ENCODE measurements at places on chromosomes 2 and 18.

- DNase-seq = no peak
These were observed 197.8 kb upstream of the MEIS1 start for GRCh38 chr2:66236816-66237802.

GRCh38 chr2:74179063-74179865 lies 585 bp upstream of the MOB1A start:
- no peak for DNase-seq

DNA sequence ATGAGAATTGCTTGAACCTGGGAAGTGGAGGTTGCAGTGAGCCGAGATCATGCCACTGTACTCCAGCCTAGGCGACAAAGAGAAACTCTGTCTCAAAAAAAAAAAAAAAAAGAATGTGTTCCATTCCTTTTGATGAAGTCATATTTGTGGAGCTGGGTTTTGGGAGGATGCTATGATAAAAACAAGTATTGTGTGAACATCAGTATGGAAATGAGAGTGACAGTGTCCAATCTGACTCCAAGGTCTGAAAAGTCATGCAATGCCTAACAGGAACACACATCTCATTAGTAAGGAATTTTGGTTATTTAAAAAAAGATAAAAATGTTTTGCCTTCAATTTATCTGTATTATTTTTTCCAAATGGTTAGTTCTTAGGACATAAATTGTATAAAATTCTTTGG lies 11.8 kb downstream of the GCFC2 start:
- no peak for DNase-seq

DNA sequence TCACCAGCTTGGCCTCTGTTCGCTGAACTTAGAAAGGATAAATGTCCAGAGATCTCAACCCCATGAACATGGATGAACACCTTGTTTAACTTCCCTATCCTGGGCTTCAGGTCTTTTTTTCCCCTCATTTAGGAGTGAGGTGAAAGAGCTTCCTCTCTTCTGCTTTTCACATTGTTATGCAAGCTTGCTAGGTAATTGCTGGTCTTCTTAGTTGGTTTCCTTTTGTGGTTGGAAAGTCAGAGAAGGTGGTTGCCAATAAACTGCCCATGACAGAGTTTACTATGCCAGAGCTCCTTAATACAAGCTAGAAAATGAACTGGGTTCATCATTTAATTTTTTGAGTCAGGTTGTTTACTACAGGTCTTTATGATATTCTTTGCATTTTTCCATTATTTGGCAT lies 16.6 kb downstream of the SLC9A4 start:
- DNase-seq = no peak

- DNase-seq = peak; percentile 75
These were observed 1.4 kb downstream of the FAM171B start for GRCh38 chr2:186695081-186695756.

GRCh38 chr2:62071760-62072680 lies 123.9 kb upstream of the B3GNT2 start:
- no peak for DNase-seq

GRCh38 chr2:85327160-85327821 lies 498 bp downstream of the TGOLN2 start:
- no peak for DNase-seq

DNA sequence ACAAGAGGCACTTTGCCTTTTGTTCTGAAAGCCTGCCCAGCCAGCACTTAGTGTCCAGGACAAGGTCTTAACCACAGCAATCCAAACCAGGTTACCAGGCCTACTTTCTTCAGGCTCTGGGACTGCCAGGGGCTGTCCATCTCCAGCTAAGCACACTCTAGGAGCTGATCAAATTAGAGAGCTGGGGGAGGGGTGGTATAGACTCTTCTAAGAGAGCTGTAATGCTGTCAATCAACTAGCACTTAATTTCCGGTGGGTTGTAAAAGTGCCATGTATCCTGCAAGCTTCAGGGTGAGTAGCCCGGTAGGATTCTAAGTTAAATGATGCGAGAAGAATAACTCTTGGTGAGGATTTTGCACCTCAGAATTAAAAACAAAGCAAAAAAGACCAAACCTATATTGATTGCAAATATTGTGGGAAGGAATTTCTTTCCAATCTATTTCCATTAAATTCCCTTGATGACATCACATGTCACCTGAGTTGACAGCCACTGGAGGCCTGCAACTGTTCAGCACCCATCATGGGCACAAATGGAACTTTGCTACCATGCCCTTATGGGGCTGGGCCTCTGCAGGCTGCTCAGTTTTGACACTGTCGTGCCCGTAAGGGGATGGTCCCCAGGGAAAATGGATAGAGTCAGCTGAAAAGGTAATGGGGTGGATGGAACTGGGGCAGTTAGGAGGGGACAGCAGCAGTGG lies 8.7 kb upstream of the COX7A2L start:
- DNase-seq = peak; percentile 64

- DNase-seq = no peak
These were observed 29.4 kb downstream of the HADHB start for GRCh38 chr2:26274058-26274613.

DNA sequence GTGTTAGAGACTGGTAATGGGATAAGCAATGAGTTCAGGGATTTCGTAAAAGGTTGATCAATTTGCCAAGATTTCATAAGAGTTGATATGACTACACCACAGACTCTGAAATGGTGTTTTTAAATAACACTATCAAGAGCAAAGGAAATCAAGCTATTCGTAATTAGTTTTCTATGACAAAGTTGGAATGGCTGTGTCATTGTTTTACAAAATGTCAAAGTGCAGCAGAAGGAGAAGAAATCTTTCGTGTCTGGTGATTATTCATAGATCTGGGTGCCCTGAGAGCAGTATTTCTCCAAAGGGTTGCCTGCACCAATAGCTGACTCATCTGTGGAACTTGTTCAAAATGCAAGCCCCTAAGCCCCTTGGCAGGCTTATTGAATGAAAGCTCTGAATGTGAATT lies 70.1 kb downstream of the NABP1 start:
- DNase-seq = no peak

GRCh38 chr2:182345384-182345783 lies 81.5 kb downstream of the PDE1A start:
- no peak for DNase-seq

- DNase-seq = no peak
These were observed 30.3 kb upstream of the CATIP start for GRCh38 chr2:218326315-218326714.

GRCh38 chr2:197993363-197993762 lies 189.0 kb downstream of the PLCL1 start:
- no peak for DNase-seq

GRCh38 chr2:191019376-191019775 lies 5.4 kb upstream of the STAT1 start:
- no peak for DNase-seq

DNA sequence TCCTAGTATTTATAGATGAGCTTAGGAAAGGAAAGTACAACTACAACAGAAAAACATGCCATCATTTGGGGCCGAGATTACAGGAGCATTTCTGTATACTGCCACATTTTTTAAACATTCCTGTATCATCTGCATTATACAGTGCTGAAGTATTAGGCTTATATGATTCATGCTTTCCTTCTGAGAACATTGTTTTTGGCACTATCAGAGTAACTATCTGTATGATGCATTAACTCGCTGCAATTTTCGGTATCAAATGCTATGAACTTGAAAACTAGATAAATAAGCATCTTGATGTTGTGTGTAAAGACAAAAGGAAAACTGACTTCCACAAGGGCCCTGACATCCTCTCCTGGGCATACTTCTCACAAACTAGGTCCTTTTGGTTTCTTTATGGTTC lies 102.0 kb downstream of the RIT2 start:
- no peak for DNase-seq

- no peak for DNase-seq
These were observed 63.4 kb upstream of the PEX13 start for GRCh38 chr2:60954139-60954538.

- DNase-seq = no peak
These were observed 127.9 kb downstream of the EVA1A start for GRCh38 chr2:75432761-75433361.

DNA sequence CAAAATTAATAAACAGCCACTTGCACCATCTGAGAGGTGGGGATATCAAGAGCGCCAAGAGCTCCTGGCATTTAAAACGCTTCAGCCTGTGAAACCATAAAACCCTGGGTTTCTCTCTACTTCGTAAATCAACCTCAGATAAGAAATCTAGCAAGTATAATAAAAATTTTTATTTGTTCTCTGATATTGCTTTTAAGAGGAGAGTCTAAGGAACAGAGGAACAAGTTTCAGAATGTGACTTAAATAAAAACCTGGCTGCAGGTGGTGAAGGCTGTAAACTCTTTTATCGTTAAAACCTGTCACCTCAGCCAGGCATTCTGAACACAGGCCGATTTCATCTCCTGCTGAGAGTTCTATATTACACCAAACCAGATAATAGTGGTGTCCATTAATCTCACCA lies 9.9 kb downstream of the DYTN start:
- DNase-seq = no peak

GRCh38 chr2:58098254-58099095 lies 51.9 kb downstream of the VRK2 start:
- DNase-seq = no peak

DNA sequence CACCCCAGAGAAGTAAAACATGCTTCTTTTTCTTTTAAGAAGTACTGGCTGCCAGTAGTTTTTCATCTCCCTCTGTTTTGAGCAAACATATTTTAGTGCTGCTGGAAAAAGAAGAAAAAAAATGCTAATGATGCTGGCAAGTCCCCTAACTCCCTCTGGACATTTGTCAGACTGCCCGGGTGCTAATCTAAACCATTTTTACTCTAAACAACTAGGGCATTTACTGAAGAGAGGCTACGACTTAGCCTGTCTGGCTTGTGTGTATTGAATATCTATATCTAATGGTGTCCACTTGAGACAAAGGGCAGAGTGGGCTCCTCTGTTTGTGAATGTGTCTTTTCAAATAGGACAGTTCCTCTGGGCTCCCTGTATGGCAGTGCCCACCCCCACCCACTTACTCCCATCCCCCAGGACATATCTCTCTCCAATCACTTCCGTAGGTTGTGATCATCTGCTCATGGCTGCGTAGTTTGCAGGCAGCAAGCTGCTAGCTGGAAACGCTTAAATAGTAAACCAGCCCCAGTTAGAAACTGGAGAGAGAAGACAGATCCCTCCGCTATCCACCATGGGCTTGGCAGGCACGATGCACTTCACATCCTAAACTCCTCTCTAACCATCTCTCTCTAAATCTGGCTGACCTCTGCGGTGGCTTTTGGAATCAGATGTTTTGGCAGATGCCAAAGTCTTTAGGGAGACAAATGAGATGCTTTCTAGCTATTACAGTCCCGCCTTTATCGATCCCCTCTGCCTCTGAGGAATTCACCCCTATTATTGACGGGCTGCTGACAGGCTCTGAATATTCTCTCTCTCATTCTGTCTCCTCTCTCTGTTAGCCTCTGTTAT lies 58.3 kb downstream of the DOCK10 start:
- DNase-seq = peak; percentile 7

DNA sequence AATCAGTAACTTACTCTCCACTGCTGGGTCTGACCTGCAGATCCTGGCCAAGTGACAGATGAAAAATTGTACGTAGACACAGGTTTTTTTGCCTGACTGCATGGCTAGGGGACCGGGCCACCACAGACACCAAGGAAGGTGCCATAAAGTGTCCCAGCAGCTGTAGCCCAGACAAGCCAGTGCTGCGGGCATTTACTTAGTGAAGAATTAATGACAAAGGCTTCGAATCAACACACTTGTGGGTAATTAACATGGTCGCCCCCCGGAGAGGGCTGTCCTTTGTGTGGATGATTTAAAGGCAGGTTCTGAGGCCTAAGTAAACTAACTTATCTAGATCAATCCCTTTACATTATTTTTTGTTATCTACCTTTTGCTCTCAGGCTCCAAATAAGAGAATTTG lies 1709.1 kb upstream of the LRRTM1 start:
- no peak for DNase-seq
